ENCODE measurements at places on chromosomes 6 and 20.

GRCh38 chr6:126696921-126697693 lies 357.2 kb downstream of the CENPW start:
- no peak for DNase-seq

DNA sequence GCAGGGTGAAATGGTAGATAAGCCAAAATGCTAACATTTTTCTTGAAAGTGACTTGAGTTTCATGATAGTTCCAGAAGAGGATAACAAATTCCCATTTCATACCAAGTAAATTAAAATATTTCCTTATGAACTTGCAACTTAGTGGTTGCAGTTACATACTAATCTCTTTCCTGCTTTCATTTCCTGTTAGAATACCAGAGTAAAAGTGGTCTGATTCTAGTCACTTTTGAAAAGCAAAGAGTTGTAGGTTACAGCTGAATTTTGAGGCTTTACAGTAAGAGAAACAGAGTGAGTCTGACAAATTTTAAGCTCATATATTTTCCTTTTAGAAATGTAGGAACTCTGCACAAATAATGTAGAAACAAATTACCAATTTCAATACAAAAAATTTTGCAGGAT lies 117.4 kb downstream of the ZFAND3 start:
- DNase-seq: no peak

DNA sequence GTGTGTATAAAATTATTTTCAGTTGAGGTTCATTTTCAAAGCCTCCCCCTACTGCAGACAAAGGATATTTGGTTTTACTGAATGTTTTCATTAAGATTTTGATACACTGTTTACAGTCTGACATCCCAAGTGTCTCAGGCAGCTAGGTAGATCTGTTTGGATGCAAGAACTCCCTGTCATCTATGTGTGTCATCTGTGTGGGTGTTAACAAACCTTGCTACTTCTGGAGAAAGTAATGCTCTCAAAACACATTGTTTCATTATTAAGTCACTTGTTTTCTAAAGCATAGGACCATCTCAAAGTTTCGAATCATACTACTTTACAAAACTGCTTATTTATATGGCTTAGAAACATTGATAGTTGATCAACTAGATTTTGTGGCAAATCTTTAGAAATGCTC lies 114.5 kb upstream of the TMEM170B start:
- DNase-seq: no peak

- DNase-seq: peak; percentile 58
These were observed 6.5 kb upstream of the SLC24A3 start for GRCh38 chr20:19205981-19206396.

GRCh38 chr20:34271956-34272355 lies 30.7 kb downstream of the ASIP start:
- DNase-seq: no peak

DNA sequence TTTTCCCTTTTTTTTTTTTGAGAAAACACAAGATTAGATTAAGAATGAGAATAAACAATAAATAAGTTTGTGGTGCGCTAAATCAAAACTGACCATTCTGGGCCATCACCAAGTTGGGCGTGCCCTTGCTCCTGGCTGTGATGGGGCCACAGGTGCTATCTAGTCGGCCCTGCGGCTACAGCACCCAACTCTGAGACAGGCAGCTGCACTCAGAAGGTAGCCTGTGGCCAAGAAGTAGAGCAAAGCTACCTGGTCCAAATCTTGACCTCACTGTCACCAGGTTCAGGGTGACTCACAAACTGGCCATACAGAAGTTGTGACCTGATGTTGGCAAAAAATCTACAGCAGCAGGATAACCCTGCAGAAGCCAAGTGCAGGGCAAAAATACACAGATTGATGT lies 3.4 kb downstream of the TXNDC5 start:
- no peak for DNase-seq

- no peak for DNase-seq
These were observed 10.7 kb upstream of the KCNK15 start for GRCh38 chr20:44734938-44735337.

DNA sequence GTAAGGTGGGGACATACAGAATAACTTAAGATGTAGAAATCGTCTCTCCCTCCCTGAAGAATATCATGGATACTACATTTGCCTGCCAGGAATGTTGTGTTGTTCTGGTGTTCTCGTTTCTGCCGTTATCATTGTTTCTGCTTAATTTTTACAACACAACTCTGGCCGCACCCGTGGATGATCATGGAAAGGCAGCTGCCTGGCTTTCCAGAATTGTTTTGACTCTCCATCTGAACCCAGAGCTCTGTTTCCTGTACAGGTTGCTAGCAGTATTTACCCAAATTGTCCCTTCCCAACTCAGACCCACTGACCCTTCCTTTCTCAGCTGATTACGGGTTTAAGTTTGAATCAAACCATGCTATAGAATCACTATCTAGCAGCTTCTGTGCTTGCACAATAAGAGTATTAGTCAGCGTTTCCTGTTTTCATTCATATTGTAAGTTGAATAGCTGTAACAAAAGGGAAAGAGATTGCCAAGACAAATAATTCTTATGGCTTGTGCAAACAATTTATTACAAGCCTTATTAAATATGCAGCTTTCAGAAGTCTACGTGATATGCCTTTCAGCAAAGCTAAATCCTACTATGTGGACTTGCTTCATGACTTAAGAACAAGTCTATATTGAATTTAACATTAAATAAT lies 139.0 kb downstream of the MTHFD1L start:
- DNase-seq: peak; percentile 84

DNA sequence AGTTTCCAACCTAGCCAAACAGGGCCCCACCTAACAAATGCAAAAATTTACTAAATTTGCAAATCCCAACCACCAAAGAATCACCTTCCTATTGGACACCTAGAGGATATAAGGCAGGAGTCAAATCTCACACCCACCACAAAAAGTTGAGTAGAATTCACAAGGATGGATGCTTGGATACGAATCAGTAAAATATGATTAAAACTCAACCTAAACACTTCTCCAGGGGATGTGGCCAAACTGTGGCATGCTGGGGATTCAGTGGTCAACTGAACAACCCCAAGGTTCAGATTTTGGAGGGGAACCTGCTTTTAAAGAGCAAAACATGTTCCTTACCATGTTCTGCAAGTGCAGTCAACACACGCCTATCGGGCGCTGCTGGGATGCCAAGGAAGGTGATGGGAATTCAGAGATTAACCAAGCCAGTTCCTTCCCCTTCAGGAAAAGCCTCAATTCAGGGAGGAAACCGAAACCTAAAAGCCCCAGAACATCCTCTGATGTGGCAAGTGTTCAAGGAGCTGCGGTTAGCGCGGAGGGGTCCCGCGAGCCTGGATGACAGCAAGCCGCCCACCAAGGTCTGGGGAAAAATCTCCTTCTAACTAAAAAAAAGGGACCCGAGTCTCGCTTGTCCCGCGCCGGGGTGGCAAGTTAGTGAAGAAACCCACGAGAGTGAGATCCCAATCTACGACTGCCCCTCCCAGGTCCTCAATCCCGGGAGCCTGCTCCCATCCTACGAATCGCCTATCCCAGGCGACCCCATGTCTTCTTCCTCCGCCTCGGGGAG lies 902 bp downstream of the SAMHD1 start:
- peak; percentile 68 for DNase-seq

- DNase-seq: no peak
These were observed 29.5 kb downstream of the ROS1 start for GRCh38 chr6:117396228-117396627.

- DNase-seq: no peak
These were observed 25.2 kb downstream of the RIOK1 start for GRCh38 chr6:7414811-7415210.

Data from inflammatory macrophage (primary cell).